Astrocyte of the spinal cord (primary cell): ENCODE measurements at places on chromosomes 16 and 17.
A peak's percentile ranks its signal among the peaks of the same experiment; 100 is the strongest.

GRCh38 chr17:4920351-4921048 lies 11.6 kb upstream of the GP1BA start:
- DNase-seq = no peak

- no peak for DNase-seq
Observed at GRCh38 chr17:49574323-49574781, 1.3 kb upstream of the NXPH3 start.

- peak; percentile 54 for DNase-seq
Observed at GRCh38 chr16:87392821-87393679, 914 bp downstream of the MAP1LC3B start.

- no peak for DNase-seq
Observed at GRCh38 chr17:75876190-75876937, 2.0 kb downstream of the TRIM47 start.

- no peak for DNase-seq
Observed at GRCh38 chr17:41939044-41939692, 8.8 kb downstream of the ODAD4 start.

DNA sequence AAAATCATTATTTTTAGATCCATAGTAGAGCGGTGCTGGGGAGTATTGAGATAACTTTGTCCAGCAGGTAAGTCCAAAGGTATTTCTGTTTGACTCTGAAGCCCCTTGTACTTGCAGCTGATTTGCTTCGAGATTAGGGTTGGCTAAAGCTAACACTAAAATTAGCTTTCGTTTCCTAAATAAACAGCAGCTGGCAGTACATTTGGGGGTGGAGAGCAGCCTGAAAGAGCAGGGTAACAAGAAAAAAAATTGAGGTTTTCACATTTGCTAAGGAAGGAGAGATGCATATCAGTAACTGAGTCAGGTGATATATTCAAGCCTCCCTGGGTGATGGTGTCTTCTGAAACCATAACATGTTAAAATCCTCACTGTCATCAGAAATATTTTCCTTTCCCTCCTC lies 37.4 kb upstream of the TMC5 start:
- DNase-seq = no peak

- DNase-seq = no peak
Observed at GRCh38 chr16:72836985-72837384, 210.9 kb downstream of the ZFHX3 start.

DNA sequence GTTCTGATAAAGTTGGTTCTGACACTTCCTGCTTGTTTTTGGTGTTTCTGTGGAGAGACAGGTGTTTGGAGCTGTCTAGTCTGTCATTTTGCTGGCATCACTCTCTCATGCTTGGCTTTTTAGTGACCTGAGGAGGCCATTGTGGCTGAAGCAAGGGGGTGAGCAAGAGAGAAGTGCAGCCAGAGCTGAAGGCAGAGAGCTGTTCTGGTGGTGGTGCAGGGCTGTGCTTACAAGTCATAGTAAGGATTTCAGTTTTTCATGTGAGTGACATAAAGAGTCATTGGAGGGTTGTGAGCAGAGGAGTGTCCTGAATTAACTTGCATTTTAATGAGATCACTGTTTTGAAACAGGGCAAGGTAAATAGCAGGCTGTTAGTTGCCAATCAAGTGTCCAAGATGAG lies 97.5 kb downstream of the CHD9 start:
- no peak for DNase-seq

- DNase-seq = no peak
Observed at GRCh38 chr17:66448026-66448639, 145.7 kb downstream of the PRKCA start.

DNA sequence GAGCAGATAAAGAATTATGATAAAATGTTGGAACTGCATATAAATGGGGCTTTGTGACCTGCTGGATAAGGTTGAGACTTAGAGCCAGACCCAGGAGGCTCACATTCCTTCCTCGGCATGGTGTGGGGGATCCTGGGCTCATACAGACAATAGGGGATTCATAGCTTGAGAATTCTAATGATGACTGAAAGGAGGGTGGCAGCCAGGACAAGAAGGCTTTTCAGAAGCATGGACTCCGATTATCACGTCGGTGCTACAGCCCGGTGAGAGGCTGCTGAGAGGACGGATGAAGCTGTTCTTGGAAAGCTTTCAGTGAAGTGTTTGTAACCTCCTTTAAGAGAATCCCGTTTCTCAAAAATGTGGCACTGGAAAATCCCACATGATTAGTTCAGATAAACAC lies 167.2 kb downstream of the ANKFN1 start:
- no peak for DNase-seq

GRCh38 chr16:50522324-50522723 lies 25.9 kb upstream of the NKD1 start:
- no peak for DNase-seq

- no peak for DNase-seq
Observed at GRCh38 chr16:52460639-52461178, 86.2 kb downstream of the TOX3 start.

GRCh38 chr17:68539548-68540467 lies 27.6 kb downstream of the PRKAR1A start:
- DNase-seq = peak; percentile 10

GRCh38 chr17:6145946-6146345 lies 75.8 kb downstream of the WSCD1 start:
- no peak for DNase-seq

GRCh38 chr16:51869176-51869575 lies 677.8 kb downstream of the TOX3 start:
- DNase-seq = no peak

- peak; percentile 46 for DNase-seq
Observed at GRCh38 chr16:53503991-53504663, 1.1 kb upstream of the AKTIP start.

- no peak for DNase-seq
Observed at GRCh38 chr16:65959983-65960382, 406.5 kb upstream of the CDH5 start.

- no peak for DNase-seq
Observed at GRCh38 chr16:52074133-52074532, 472.8 kb downstream of the TOX3 start.

DNA sequence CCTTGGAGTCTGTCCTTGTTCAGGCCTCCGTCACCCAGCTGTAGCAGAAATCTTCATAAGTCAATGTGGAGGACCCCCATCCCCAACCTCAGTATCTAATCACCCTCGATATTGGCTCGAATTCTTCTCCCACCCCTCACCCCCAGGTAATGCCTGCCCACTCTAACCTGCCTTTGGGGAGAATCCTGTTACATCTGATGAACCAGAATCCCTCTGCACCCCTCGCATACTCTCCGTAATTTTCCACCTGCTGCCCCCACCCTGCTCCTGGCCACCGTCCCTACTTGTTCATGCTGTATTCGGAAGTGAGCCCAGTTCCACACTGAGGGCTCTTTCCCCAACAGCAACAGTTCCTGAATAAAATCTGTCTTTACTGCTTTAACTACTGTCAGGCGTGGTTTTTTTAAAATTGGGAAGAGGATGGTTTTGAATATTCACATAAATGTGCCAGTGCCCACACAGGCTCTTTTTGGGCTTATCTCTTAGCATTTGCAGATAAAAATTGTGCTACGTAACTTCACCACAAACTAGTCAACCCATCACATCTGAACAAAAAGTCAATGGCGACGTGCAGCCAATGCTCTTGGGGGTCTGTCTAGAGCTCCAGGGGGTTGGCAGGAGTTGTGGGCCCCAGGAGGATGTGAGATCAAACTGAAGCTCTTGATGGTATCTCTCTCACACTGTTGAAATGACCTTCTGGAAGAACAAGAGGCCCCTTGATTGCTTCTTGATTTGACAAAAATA lies 73.7 kb downstream of the NETO2 start:
- DNase-seq = no peak
